CD8-positive, alpha-beta T cell (primary cell): ENCODE measurements at places on chromosomes 4 and X.

GRCh38 chr4:1755297-1755696, 34.0 kb downstream of the TACC3 start:
- DNase-seq: no peak

DNA sequence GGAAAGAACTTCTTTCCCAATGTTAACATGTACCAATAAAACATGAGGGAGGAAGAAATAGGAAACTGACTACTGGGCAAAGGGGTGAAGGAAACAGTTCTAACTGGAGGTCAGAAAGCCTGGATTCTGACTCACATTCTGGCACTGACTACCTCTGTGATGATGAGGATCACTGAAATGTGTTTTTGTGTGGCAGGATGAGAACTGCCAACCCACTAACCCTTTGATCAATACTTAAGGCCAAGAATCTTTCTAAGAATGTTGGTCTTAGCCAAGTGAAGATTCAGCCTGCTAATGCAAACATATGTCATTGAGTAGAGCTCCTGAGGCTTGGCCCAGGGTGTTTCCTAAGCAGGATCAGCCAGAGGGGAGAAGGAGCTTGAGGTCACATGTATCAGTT, 4.6 kb downstream of the ALAS2 start:
- DNase-seq: no peak

DNA sequence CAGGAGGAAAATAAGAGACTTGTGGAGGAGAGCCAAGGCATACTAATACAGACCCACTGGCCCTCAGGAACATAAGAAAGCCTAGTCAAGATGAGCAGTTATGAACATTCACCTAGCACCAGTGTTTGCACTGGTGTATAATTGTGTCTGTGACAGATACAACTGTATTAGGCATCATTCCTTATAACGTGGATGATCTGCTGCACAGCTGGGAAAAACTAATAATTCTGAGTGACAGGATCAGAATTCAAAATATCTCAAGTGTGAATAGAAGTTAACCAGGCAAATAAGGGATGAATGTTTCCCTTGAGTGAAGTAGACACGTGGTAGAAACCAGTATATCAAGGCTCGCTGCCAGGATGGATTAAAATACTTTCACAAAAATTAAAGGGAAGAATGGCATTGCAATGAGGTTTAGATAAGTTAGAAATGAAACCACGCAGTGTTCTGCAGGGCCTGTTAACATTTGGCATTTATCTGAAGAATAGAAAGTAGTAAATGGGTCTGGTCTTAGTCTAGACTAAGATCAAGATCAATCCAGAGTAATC, 325.9 kb downstream of the EPHA5 start:
- DNase-seq: no peak

DNA sequence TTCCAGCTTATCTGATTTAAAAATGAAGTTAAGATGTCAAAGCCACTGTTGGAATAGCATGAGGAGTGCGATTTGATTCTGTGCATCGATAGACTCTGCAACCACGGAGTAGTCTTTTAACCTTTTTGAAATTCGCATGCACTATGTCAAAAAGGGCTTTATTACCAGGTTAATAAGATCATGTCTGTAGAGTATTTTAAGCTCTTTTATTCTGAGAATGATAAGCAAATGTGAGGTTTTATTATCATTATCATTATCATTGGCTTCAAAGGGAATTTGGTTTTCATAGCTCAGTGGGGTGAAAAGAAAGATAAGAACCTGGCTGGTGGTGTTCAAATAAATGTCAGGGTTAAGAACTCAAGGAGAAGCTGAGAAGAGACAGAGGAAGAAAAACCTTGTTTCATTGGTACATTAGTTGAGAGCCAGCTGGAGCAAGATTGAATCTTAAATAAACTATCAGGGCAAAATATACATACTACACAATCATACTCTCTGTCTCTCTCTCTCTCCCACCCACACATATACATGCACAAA, 102.6 kb downstream of the MMRN1 start:
- DNase-seq: no peak

DNA sequence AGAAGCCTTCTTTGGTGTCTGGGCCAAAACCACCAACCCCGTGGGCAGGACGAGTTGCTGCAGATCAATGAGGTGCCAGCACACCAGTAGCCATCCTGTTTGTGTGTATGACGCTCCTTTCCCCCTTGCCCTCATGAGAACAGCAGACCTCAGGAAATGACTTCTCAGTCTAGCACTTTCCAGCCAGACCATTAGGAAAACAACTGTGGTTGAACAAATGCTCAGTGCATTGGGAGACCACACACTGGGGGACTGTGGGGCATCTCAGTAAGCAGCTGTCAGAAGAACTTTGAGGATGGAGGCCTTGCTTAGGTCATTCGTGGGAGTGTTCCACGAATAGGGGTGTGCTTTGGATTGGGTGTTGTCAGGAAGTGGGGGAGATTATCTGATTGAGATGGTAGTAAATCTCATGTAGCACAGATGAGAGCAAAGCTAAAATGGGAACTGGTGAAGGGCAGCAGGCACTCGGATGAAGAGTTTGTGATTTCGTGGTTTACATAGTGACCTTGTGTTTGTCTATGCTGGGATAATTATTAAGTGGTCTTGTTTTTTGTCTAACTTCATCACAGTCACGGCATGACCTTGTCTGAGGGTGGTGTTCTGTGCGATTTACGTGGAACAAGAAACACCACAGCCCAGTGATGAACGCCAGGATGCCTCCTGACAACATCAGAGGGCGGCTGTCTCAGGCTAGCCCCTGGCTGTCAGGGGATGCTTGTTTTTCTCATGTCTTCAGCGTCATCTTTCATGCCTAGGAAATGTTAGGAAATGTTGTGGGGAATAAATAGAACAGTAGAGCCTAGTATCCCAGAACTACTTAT, 70.1 kb downstream of the USP46 start:
- no peak for DNase-seq

GRCh38 chrX:25067271-25068172, 51.8 kb upstream of the ARX start:
- no peak for DNase-seq

GRCh38 chr4:82947498-82947897, 47.0 kb downstream of the THAP9 start:
- DNase-seq: no peak

GRCh38 chrX:10121787-10122186, 35.0 kb upstream of the CLCN4 start:
- DNase-seq: no peak

DNA sequence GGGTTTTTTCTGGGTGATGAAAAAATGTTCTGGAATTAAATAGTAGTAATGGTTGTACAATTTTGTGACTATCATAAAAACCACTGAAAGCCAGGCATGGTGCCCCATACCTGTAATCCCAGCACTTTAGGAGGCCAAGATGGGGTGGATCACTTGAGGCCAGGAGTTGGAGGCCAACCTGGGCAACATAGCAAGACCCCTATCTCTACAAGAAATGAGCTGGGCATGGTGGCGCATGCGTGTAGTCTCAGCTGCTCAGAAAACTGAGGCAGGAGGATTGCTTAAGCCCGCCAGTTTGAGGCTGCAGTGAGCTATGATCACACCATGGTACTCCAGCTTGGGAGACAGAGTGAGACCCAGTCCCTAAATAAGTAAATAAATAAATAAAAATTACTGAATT, 58.3 kb upstream of the TMEM131L start:
- no peak for DNase-seq

GRCh38 chr4:184503869-184504300, 29.5 kb upstream of the IRF2 start:
- DNase-seq: no peak

- no peak for DNase-seq
These were observed 118.3 kb downstream of the RELL1 start for GRCh38 chr4:37567836-37568235.

GRCh38 chr4:108445716-108446115, 174.7 kb upstream of the RPL34 start:
- no peak for DNase-seq

- DNase-seq: no peak
These were observed 1.0 kb upstream of the TLR1 start for GRCh38 chr4:38805530-38806145.

DNA sequence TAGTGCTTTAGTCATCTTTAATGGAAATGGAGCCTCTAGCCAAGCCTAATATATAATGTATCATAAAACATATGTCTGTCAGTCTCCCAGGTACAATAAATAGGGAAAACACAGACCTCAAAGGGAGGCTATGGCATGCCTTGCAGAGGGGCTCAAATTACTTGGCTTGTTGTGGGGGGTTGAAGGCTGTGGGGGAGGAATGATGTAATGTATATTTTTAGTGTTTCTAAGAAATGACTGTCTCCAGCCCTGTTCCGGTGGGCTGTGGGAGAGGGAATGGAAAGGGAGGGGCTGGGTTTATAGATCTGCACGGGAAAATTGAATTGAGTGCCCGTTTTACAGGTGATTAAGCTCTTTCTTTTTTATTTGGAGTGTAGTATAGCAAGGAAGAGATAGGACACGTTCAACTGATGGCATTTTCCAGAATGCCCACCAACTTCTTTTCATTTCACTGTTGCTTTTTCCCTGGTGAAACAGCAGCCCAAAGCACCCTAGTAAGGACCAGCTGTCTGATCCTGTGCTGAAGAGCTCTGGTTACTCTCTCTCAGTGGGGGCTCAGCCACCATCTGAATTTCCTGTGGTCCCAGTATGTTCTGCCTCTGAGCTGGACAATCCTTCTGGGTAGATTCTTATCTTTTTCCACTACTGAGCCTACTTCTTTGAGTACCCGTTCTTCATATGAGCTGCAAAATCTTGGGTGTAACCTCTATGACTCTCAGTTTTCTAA, 220.7 kb upstream of the CASK start:
- DNase-seq: no peak
